IPS DF 19.7 (cell line): ENCODE measurements at places on chromosomes 3 and 15.

DNA sequence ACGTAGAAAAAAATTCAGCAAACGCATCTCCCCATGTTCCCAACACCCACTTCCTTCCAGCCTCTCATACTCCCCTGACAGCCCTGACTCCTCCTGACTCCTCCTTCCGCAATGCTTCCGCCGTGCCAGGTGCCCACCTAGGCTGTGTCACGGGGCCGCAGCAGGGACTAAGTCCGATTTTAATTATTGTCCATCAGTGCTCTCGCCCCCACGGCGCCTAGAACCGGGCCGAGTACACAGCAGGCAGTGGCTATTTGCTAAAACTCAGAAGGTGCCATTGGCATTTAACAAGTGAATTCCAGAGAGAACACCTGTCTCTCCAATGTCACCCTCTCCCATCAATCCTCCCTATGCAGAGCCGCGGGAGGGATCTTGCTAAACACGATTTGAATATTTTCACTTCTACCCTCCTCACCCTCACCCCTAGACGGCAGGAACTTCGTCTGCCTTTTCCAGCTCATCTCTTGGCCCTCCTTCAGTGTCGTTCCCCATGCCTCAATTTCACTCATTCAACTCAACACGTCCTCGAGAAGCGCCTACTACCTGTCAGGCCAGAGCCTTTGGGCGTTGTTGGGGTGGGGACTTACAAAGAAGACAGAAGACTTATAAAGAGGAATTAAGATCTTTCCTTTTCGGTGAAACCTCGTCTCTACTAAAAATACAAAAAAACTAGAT, 11.5 kb upstream of the SHF start:
- no peak for DNase-seq

- DNase-seq: no peak
Observed at GRCh38 chr3:53516339-53516738, 21.9 kb downstream of the CACNA1D start.

GRCh38 chr3:189143321-189143720, 28.4 kb upstream of the TPRG1 start:
- no peak for DNase-seq

DNA sequence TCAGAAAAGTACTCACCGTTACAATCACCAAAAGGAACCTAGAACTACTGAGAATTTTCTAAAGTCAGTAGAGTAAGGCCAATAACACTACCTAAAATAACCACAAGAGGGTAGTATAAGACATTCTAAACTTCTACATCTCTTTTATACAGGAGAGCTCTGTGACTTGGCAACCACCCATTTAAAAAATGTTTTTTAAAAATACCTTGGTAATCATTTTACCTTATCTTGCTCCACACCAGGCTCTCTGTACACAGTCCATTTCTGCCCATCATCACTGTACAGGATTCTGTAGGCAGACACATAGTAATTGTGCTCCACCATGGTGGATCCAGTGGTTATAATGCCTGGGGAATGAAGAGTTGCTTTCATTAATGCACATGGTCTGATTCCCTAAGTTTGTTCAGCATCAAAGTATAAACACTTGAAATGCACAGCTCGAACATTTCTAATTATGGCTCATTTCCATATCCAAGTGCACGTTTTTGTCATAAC, 54.5 kb downstream of the ST3GAL6 start:
- DNase-seq: no peak

DNA sequence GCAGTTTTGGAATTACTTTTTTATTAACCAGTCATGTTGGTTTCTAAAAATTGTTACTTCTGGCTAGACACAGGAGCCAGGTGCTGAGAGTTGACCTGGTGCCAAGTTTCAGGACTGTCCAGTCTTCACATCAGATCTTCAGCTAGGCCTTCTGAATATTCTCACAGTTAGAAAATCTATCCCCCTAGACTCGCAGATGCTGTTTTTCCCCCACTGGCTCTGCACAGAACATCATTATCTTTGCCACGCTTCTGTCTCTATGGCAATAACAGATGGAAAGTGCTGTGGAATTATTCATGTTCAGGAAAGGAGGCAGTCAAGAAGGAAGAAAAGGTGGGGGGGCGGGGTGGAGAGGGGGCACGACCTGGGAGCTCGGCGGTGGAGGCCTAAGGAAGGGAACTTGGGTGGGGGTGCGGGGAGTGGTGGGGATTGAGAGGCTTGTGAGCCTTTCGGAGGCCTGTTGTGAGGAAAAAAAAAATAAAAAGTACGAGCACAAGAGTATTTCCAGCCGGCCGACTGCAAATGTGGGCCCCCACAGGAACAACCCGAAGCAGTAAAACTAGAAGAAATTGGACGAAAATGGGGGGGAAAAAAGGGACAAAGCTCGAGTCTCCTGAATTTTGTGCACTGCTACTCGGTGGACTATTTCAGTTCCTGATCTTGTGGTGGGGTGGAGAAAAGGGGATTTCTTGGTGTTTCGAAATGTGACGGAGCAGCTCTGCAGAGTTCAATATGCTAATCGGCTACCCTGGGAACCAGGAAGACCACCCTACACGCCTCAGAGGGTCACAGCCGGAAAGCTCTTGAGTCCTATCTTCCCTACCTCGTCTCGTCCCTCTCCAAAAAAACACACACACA, 1.5 kb upstream of the SKIL start:
- no peak for DNase-seq

DNA sequence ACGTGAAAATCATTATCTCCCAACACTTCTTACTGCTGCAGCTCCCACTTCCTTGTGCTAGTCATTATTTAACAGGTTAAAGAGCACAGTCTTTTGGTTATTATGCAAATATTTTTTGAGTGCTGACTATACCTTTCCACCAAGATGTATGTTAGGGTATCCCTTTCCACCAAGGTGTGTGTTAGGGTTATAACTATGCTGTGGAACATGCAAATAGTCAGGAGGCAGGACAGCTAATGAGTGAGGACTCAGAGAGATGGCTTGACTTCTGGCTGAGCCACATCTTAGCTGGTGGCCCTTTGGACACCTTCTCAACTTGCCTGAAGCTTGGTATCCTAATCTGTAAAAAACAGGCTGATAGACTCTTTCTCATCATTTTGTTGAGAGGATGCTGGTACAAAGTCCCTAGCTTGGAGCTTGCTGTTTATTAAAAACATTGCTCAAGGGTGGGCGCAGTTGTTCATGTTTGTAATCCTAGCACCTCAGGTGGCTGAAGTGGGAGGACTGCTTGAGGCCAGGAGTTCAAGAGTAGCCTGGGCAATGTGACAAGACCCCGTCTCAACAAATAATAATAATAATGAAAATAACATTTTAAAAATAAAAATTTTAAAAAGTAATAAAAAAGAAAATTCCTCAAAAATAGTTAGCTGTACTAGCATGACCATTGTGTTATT, 160.5 kb upstream of the ADAMTS9 start:
- no peak for DNase-seq

GRCh38 chr3:138938056-138938876, 8.7 kb downstream of the FOXL2 start:
- DNase-seq: no peak

GRCh38 chr3:113533534-113533892, 1.2 kb downstream of the SIDT1 start:
- no peak for DNase-seq

- DNase-seq: no peak
Observed at GRCh38 chr15:75051191-75051608, 27.8 kb downstream of the PPCDC start.

DNA sequence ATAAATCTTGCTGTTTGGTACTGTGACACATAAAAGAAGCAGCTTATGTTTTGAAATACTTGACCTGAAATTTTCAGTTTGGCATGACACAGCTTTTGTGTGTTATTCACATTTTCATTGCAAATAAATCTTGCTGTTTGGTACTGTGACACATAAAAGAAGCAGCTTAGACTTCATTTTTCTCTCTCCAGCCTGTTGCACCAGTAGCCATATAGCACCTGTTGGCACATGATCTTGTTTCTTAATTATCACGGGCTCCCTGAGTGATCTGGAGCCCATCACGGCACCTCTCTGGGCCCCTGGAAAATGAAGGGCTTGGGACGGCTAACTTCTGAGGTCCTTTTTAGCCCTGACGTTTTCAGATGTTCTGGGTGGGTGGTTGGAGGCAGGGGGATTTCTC, 77.4 kb upstream of the SLCO3A1 start:
- no peak for DNase-seq

- no peak for DNase-seq
Observed at GRCh38 chr3:116030131-116030850, 407.0 kb downstream of the GAP43 start.

GRCh38 chr3:140617135-140617534, 60.7 kb upstream of the TRIM42 start:
- no peak for DNase-seq

- no peak for DNase-seq
Observed at GRCh38 chr15:33908406-33908805, 59.9 kb upstream of the CHRM5 start.

- DNase-seq: no peak
Observed at GRCh38 chr3:45417930-45418847, 29.8 kb downstream of the LARS2 start.

DNA sequence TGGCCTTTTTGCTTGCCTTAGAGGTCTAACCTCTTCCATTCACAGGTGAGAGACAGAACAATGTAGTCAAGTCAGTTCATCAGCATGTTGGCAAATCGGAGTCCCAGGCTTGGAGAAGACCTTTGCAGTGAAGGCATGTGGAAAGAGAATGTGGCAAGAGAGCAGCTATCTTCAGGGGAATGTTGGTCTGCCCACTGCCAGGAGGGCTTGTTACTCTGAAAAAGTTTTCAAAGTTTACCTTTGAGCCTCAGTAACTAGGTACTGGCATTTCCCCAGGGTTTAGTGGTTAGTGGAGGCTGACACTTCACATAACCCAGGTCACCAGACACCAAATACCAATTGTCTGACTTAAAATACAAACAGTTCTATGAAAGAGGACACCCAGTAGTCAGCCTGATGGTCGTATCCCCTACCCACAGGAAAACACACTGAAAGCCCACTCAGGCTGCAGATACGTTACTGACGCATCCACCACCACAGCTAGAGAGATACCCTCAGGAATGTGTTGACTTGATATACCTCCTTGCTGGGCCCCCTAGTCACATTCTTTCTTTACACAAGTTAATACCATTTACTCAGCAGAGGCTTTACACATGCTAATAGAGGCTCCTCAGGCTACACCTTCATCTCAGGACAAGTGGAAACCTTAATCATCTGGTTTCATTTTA, 9.7 kb upstream of the ARID3B start:
- peak; percentile 91 for DNase-seq

DNA sequence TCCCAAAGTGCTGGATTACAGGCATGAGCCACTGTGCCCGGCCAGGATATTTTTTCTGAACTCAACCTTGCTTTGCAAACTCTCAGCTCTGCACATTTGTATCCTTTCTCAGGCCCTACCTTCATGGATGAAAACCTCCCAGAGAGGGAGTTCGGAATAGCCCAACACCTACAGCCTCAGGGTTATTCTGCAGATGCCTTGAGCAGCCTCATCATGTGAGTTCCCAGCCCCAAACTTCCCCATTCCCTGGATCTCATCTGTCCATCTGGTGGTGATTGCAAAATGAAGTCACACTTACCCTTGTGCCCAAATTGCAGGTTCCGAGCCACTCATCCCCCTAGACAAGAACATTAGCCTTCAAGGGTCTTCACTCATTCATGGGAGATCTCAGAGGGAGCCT, 39.9 kb upstream of the KLHL25 start:
- no peak for DNase-seq

- no peak for DNase-seq
Observed at GRCh38 chr3:8152821-8153418, 348.7 kb upstream of the LMCD1 start.

DNA sequence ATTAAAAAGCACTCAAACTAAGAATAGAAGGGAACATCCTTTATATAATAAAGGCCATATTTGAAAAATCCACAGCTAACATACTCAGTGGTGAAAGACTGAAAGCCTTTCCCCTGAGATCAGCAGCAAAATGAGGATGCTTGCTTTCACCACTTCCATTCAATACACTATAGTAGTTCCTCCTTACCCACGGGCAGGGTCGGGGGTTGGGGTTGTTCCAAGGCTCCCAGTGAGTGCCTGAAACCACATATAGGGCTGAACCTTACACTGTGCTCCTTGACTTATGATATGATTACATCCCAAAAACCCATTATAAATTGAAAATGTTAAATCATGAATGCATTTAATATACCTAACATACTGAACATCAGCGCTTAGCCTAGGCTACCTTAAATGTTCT, 37.7 kb downstream of the ALDH1L1 start:
- no peak for DNase-seq

GRCh38 chr3:189718215-189718614, 87.0 kb downstream of the TP63 start:
- DNase-seq: no peak

DNA sequence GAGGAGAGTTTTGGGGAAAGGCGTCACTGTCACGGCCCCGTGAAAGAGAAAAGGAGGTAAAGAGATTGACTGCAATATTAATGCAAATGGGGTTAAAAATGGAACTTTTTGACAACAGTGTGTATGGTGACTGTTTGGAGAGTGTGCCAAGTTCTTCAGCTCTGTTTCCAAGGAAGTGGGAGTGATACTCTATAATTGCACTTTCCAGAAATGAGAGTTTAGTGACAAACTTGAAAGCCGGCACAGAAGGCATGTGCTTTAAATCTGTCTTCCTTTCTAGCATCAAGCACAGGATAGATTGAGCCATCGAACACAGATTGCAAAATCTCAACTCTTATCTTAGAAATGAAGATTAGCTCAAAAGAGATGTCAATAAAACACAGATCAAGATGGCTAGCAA, 51.9 kb upstream of the SNRPA1 start:
- DNase-seq: no peak

DNA sequence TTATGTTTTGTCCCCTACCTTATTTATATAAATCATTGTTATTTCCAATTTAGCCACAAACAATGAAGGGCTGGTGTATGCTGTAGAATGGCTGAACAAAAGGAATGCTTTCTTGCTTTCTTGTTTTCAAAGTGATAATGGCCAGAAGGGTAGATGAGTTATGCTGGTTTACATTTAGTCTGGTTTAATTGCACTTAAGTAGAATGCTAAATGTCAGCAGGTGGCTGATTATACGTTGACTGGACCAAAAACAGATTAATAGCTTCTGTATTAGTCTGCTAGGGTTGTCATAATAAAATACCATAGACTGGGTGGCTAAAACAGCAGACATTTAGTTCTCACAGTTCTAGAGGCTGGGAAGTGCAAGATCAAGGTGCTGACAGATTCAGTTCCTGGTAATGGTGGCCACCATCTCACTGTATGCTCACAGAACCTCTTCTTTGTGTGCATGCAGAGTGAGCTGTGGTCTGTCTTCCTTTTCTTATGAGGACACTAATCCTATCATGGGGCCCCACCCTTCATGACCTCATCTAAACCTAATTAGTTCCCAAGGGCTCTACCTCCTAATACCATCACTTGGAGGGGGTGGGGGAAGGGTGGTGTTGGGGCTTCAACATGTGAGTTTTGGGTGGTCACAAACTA, 17.1 kb upstream of the XIRP1 start:
- no peak for DNase-seq

GRCh38 chr3:184117636-184118035, 17.5 kb upstream of the EIF2B5 start:
- no peak for DNase-seq

DNA sequence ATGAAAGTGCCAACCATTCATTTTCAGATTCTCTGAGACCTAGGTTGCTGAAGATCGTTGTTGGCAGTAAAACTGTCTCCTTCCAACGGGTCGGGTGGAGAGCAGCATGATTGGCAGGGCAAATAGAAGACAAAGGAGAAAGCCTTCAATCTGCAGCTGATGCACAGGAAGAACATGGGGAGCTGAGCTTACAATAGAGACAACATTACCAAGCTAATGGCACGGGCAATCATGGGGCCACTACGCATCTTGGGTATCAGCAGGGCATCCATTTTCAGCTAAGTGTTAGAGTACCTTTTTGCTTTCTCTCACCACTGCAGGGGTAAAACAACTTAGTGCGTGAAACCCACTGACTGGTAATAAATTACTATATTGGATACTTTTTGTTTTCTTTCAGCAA, 114.8 kb downstream of the WDR72 start:
- no peak for DNase-seq

GRCh38 chr3:98376631-98377030, 13.8 kb upstream of the OR5K3 start:
- DNase-seq: no peak
